T-cell (primary cell): ENCODE measurements at places on chromosomes 5 and 9.

- no peak overlapping the region for H3K27ac ChIP-seq
- H3K36me3 ChIP-seq, result no peaks in the 10 kb centered on the region
- no peaks in the 10 kb centered on the region for H3K27me3 ChIP-seq
- DNase-seq, result no peak
- H3K4me1 ChIP-seq, result peaks cover 4% of the 10 kb centered on the region
- H3K4me3 ChIP-seq, result no peak overlapping the region
Observed at GRCh38 chr5:69335341-69335935, 2.8 kb upstream of the CCDC125 start.

- peaks cover 20% of the 10 kb centered on the region for H3K27me3 ChIP-seq
- no peak for DNase-seq
- H3K36me3 ChIP-seq, result no peaks in the 10 kb centered on the region
- H3K4me1 ChIP-seq, result no peaks in the 10 kb centered on the region
Observed at GRCh38 chr5:41509399-41510175, 814 bp downstream of the PLCXD3 start.

DNA sequence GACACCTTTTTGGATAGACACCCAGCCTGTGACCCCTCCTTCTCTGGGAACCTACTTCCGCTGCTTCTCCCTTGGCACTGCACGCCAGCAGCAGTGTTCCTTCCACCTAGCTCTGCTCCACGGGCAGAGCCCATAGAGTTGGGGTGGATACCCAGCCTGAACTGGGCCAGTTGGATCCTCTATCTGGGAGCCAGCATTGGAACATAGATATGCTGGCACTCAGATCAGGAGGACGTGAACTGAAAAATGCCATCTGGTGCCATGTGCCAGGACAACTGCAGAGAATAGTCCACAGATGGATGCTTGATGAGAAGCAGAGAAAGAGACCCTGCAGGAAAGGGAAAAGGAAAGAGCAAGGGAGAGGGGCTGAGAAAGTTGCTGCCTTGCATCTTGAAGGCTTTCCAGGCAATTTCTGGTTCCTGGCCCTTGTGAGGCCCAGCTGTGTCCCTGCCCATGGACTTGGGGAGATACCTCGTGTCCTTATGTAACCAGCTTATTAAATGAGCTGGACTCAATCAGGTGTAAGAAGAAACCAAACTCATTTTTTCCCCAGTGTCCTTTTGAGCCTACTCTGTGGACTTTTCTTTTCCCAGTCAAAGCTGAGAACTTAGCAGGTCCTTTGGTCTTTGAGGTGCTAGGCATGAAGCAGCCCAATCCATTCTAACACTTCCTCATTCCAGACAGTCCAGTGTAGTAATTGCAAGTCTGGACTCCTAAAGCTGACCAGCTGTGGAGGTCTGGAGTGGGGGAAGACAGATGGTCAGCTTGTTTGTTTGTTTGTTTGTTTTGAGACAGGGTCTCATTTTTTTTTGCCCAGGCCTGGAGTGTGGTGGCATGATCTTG lies 39.1 kb downstream of the ANGPTL2 start:
- DNase-seq, result no peak
- H3K27me3 ChIP-seq, result no peaks in the 10 kb centered on the region
- no peaks in the 10 kb centered on the region for H3K36me3 ChIP-seq
- no peak overlapping the region for H3K4me3 ChIP-seq
- H3K27ac ChIP-seq, result no peak overlapping the region

DNA sequence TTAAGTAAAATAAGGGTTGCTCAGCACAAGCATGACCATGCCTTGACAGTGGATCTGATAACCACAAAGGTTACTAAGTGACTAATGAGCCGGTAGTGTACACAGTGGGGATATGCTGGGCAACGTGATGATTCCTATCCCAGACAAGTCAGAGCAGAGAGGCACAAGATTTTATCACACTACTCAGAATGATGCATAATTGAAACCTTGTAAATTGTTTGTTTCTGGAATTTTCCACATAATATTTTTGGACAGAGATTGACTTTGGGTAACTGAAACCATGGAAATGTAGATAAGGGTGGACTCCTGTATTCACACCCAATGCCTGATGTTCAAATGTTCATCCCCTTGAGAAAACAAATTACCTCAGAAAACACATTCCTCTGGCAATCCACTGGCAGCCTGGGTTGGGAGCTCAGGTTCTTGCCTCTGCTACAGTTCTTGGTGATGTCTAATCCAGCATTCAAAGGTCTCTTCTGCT lies 16.2 kb upstream of the ERAP1 start:
- H3K27me3 ChIP-seq, result no peaks in the 10 kb centered on the region
- H3K36me3 ChIP-seq, result no peaks in the 10 kb centered on the region
- no peak for DNase-seq
- no peak overlapping the region for H3K27ac ChIP-seq

DNA sequence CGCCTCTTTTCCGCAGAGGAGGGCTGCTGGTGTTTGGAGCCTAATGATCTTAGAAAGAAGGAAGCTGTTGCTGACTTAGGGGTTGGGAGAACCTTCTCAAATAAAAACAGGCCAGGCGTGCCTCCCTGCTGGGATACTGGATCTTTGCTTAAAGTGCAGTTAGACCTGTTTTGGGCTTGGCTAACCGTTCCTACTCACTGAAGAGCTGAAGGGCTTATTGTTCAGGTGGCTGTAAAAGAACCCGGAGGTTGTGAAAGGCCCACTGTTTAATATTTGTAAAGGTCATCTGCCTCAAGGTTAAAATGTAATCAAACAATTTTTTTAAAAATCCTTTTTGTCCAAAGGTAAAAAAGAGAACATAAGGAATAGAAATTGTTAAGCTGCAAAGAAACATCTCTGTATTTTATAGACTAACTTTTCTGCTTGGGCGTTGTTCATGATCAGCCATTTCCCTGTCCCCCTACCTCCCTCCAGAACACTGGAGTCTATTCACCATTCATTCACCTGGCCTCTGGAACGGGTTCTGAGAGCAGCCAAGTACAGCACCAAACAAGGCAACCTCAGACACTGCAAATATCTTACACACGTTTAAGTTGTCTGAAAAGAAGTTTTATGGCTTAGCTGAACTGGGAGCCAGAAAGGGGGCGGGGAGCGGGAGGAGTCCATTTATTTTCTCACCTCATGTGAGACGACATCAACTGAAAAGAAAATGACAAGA lies 18.6 kb upstream of the MTMR12 start:
- H3K4me3 ChIP-seq, result no peak overlapping the region
- H3K27me3 ChIP-seq, result no peaks in the 10 kb centered on the region
- no peak overlapping the region for H3K27ac ChIP-seq
- DNase-seq, result no peak
- H3K36me3 ChIP-seq, result no peaks in the 10 kb centered on the region

GRCh38 chr5:90554358-90555006 lies 4.1 kb upstream of the ADGRV1 start:
- peaks cover 7% of the 10 kb centered on the region for H3K4me1 ChIP-seq
- no peak overlapping the region for H3K27ac ChIP-seq
- H3K36me3 ChIP-seq, result no peaks in the 10 kb centered on the region
- no peak overlapping the region for H3K4me3 ChIP-seq

DNA sequence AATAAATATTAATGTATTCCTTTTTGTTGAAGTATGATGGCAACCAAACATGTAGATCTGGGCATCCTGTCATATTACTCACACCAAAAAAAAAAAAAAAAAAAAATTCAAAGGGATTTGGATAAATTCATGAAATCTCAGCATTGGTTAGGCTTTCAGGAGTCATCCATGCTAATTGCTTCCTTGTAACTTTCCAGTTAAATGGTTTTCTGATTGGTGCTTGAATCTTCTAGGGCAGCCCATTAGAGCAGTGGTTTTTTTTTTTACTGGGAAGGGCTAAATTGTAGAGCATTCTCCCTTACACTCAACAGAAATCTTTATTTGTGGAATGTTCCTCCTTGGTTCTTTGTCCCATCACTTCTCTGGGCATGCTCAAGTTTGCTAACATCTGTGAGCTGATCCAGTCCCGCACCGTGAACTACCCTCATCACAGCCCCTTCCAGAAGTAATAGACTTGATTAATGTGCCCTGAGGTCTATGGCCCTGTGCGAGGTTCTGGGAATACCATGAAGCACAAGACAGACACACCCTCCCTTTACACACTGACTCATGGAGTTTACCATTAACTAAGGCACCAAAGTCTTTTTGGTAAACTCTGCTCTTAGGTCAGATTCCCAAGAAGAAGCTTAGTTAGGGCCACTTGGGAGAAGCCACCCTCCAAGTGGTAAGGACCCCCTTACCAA lies 56.0 kb downstream of the RGS3 start:
- no peaks in the 10 kb centered on the region for H3K27me3 ChIP-seq
- H3K27ac ChIP-seq, result peak overlapping the region; percentile 92
- no peak overlapping the region for H3K4me3 ChIP-seq
- H3K36me3 ChIP-seq, result no peaks in the 10 kb centered on the region

DNA sequence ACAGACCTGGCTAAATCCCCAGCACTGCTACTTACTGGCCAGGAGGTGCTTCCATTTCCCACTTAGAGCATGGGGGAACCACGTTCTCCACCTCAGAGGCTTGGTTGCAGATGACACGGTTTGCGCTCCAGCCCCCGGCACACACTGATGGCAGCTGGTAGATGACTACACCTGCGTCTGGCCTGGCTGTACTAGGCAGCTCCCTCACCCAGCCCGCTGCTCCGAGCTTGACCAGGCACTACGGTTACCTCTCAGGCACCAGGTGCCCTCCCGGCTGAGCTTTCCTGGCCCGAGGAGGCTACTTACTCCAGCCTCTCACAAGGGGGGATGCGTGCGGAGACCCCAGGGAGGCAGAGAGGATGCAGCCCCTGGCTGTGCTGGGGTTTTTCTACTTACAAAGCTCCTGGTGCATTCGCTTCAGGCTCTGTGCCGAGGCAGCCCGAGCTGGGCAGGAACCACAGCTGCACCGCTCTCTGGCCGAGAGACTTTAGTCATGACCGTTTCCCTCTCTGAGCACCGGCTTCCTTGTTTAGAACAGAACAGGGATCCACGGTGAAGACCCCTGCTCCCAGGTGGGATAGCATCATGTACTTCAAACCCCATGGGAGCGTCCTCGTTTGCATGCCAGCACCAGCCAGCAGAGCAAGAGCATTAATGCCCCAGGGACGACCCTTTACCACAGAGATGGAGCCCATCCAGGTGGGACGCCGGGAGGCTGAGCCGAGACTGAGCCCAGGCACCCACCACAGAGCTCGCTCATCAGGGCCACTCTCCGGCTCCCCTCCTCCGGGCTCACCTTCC lies 7.6 kb upstream of the GBGT1 start:
- H3K4me1 ChIP-seq, result no peaks in the 10 kb centered on the region
- H3K36me3 ChIP-seq, result no peaks in the 10 kb centered on the region
- no peak overlapping the region for H3K4me3 ChIP-seq
- no peak for DNase-seq
- peaks cover 11% of the 10 kb centered on the region for H3K27me3 ChIP-seq
- no peak overlapping the region for H3K27ac ChIP-seq

DNA sequence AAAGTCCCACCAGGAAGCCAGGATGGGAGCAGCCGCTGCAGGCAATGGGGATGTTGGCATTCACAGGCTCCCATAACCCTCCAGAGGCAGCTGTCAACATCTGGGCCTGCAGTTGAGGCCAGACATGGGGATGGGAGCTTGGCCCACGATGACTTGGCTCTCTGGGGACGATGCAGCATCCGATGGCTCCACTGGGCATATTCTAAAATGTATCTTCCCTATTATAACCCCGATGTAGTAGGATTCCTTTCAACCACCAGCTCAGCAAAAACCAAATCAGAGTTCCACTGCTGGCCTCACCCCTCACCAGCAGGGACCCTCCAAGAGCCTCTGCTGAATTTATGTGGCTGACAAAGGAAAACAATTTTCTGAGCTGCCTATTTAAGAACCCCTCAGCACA lies 7.1 kb downstream of the SPRY4 start:
- no peak for DNase-seq
- H3K27me3 ChIP-seq, result peaks cover 38% of the 10 kb centered on the region
- H3K4me1 ChIP-seq, result peaks cover 15% of the 10 kb centered on the region
- no peak overlapping the region for H3K27ac ChIP-seq
- H3K4me3 ChIP-seq, result no peak overlapping the region

GRCh38 chr9:72154468-72155285 lies 5.4 kb downstream of the GDA start:
- H3K27me3 ChIP-seq, result peaks cover 4% of the 10 kb centered on the region
- H3K36me3 ChIP-seq, result no peaks in the 10 kb centered on the region
- no peak overlapping the region for H3K4me3 ChIP-seq
- no peak overlapping the region for H3K27ac ChIP-seq
- no peaks in the 10 kb centered on the region for H3K4me1 ChIP-seq

DNA sequence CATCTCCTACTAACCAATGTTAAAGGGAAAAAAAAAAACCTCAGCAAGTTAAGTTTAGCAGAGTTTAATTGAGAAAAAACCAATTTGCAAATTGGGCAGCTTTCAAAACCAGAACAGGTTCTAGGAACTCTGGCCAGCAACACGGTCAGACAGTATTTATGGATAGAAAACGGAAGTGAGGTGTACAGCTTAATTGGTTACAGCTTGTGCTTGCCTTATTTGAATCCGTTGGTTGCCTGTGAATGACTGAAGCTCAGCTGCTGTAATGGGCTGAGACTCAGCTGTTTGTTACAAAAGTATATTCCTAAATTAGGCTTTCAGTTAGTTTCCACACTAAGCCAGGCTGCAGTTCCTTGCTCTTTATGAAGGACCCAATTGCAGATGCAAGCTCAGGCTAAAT lies 217.0 kb downstream of the SREK1 start:
- H3K4me1 ChIP-seq, result no peaks in the 10 kb centered on the region
- H3K36me3 ChIP-seq, result no peaks in the 10 kb centered on the region
- no peaks in the 10 kb centered on the region for H3K27me3 ChIP-seq
- H3K4me3 ChIP-seq, result no peak overlapping the region
- no peak overlapping the region for H3K27ac ChIP-seq

GRCh38 chr9:91037511-91038482 lies 236.2 kb downstream of the SYK start:
- H3K27ac ChIP-seq, result no peak overlapping the region
- DNase-seq, result no peak
- H3K27me3 ChIP-seq, result no peaks in the 10 kb centered on the region
- H3K4me3 ChIP-seq, result no peak overlapping the region
- H3K4me1 ChIP-seq, result peaks cover 19% of the 10 kb centered on the region
- H3K36me3 ChIP-seq, result no peaks in the 10 kb centered on the region

GRCh38 chr5:169112016-169112415 lies 188.9 kb downstream of the SLIT3 start:
- H3K27me3 ChIP-seq, result no peaks in the 10 kb centered on the region
- H3K36me3 ChIP-seq, result no peaks in the 10 kb centered on the region

DNA sequence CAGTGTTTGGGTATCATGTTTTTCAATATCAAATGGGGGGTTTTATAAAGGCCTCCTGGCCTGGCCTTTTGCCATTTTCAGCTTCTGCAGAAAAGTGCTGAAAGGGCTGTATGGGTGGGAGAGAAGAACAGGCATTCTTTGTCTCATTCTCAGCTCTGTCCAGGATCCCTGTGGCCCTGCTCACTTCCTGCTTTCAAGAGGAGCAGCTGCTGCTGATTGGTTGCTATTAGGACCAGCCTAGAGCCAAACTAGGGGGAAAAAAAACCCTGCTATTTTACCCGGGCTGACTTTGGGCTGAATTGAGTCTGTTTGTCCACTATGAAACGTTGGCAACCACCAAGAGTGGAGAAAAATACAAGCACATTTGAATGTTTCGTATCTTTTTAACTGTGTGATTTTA lies 117.1 kb downstream of the CMYA5 start:
- no peak overlapping the region for H3K4me3 ChIP-seq
- no peak overlapping the region for H3K27ac ChIP-seq
- DNase-seq, result no peak
- peaks cover 11% of the 10 kb centered on the region for H3K4me1 ChIP-seq
- no peaks in the 10 kb centered on the region for H3K36me3 ChIP-seq
- H3K27me3 ChIP-seq, result no peaks in the 10 kb centered on the region
